ENCODE measurements at places on chromosomes 1 and 21. TPM values are rescaled to one million over a fixed set of nuclear protein-coding genes. Genes with fewer than 3 reads are reported as not detected.

The FCRL1 gene
- polyA plus RNA-seq, result not detected

The PIGR gene
- 0.85 TPM for polyA plus RNA-seq

The STMN1 gene
- polyA plus RNA-seq, result 982 TPM

The IQCC gene
- polyA plus RNA-seq, result 7.7 TPM

The KRTAP11-1 gene
- not detected for polyA plus RNA-seq

The LAMC2 gene
- polyA plus RNA-seq, result 6.0 TPM

All from renal cortex interstitium (tissue), 15 donors.